ENCODE measurements at places on chromosomes 3 and 15.

DNA sequence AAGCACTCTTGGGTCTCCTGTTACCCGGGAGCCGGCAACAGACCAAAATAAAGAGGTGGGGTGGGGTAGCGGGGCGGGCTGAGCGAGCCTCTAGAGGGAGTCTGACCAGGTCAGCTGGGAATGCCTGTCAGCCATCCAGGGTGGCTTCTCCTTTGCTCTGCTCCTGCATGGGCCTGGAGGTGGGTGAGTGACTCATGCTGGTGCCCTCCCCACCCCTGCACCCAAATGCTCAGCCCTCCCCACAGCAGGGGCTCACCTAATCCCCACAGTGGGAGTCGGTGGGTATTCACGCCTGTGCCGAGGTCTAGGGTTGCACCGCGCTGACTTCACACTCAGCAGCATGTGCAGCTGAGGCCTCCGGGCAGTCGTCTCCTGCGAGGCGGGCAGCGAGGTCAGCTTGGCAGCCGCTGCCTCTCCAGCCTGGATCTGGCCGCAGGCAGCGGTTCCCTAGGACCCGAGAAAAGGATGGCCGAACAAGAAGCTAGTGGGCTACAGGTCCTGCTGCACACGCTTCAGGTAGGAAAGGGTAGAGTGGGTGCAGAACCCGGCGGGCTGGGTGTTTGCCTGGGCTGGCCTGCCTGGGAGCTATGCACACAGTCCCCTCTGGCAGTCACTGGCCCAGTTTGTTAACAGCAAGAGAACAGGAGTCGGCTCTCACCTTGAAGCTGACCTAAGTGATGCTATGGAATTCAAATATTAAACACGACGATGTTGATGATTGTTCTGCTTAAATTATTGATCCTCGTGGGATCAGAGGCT is at the start of gene AGBL1:
AGBL1 (plus strand) TSS at position 364 of the 759 bp plus-strand sequence.
- peaks cover 2% of the 10 kb centered on the region for H3K4me1 ChIP-seq
- H3K27ac ChIP-seq = no peak within 1 kb of the TSS
- H3K27me3 ChIP-seq = peaks cover 2% of the 10 kb centered on the region
- no peak for DNase-seq
- no peak within 1 kb of the TSS for H3K4me3 ChIP-seq

DNA sequence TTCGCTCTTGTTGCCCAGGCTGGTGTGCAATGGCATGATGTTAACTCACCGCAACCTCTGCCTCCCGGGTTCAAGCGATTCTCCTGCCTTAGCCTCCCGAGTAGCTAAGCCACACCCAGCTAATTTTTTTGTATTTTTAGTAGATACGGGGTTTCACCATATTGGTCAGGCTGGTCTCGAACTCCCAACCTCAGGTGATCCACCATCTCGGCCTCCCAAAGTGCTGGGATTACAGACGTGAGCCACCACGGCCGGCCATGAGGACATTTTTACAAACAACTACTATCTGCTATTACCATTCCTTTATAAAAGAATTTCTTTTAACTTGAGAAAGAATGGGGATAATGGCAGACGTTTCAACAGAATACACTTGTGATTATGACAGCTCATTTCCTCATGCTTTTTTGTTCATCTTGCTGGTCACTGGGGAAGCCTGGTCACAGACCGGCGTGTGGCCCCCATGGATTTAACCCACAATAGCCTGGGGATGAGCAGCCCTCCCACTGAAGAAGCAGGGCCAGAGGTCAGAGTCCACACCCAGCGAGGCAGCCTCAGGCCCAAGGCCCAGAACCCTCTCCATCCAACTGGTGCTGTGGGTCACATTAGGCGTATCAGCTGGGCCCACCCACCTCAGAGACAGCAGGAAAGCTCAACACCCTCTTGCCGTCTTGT is 112.0 kb downstream of the LIPC start:
- H3K27me3 ChIP-seq = no peaks in the 10 kb centered on the region
- H3K36me3 ChIP-seq = peaks cover 21% of the 10 kb centered on the region
- H3K4me3 ChIP-seq = no peak overlapping the region
- no peak overlapping the region for H3K27ac ChIP-seq

DNA sequence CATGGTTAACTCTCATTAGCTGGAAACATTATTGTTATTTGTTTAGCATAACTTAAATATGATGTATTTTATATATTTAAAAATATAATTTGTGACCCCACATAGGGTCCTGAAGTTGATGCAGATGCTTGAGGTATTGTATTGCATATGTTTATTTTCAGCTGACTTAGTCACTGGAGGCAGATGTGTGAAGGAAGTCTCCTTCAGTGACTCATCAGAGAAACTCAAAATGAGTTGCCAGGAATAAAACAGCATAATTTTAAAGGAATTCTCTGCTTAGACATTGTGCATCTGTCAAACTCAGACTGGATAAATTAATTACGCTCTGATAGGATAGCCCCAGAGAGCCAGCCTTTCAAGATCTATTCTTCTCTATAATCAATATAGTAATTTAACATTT is 7.9 kb upstream of the OR4F6 start:
- no peak overlapping the region for H3K27ac ChIP-seq
- H3K4me1 ChIP-seq = no peaks in the 10 kb centered on the region
- peaks cover 6% of the 10 kb centered on the region for H3K27me3 ChIP-seq
- no peak for DNase-seq
- H3K4me3 ChIP-seq = no peak overlapping the region

DNA sequence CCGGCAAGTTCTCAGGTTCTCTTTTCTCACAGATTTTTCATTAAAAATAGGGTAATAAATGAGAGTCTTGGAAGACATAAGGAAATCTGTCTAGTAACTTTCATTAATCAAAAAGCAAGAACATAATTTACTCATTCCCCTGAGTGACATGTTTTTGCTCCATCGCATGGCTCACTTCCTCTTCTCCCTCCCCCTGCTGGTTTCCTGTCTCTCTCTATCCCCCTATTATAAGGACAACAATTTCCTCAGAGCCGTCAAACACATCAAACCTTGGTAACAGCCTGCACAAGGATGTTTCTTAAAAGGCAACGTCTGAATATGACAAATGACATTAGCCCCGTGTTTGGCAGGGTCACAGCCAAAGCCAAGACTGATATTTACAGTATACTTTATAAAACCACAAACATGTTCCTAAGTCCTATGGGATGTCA is 1149.6 kb downstream of the IGSF11 start:
- no peak overlapping the region for H3K27ac ChIP-seq
- no peaks in the 10 kb centered on the region for H3K4me1 ChIP-seq
- no peak for DNase-seq
- H3K4me3 ChIP-seq = no peak overlapping the region

DNA sequence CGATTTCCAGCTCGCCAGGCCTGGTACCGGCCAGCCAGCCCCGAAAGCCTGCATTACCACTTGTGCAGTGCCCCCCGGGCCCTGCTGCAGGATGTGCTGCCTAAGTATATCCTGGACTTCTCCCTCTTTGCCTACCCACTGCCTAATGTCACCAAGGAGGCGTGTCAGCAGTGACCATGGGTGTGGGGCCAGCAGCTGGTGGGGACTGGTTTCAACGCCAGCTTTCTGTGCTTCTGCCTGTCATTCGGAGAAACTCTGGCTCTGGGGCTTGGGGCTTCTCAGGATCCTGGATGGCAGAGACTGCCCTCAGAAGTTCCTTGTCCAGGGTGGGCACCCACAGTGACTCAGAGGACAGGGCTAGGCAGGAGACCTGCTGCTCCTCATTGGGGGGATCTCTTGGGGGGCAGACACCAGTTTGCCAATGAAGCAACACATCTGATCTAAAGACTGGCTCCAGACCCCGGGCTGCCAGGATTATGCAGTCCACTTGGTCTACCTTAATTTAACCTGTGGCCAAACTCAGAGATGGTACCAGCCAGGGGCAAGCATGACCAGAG is 1.5 kb downstream of the CHST14 start:
- no peak for DNase-seq
- no peaks in the 10 kb centered on the region for H3K36me3 ChIP-seq
- no peaks in the 10 kb centered on the region for H3K27me3 ChIP-seq
- H3K4me1 ChIP-seq = peaks cover 12% of the 10 kb centered on the region

DNA sequence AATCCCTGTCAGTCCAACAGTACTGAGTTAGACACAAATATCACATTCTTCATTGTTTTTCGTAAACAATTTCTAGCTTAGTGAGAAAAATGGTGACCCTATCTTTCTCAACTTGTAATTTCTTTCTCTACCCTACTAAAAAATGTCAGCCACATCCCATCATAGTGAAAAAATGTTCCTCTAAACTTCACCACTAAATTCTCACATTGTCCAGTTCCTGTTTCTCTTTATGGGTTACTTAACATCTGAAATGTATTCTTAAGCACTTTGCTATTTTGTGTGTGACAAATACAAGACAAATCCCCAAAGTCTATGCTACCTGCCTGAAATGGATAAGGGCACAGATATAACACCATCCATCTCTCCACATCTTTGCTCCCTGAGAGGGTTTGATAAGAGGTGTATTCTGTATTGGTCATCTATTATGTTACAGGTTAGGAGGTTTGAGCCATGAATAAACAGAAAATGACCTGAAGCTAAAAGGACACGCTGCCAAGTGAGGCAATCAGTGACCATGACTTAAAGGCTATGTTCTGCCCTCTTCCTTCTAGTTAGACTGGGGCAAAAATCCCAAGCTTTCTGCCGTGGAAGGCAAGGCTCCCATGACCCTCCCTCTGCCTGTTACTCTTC is 118.2 kb downstream of the GADL1 start:
- no peak overlapping the region for H3K4me3 ChIP-seq
- H3K27me3 ChIP-seq = peaks cover 8% of the 10 kb centered on the region
- no peak for DNase-seq
- no peaks in the 10 kb centered on the region for H3K4me1 ChIP-seq
